Tibial nerve (tissue), 4 donors: ENCODE measurements at places on chromosomes 5 and 9.

DNA sequence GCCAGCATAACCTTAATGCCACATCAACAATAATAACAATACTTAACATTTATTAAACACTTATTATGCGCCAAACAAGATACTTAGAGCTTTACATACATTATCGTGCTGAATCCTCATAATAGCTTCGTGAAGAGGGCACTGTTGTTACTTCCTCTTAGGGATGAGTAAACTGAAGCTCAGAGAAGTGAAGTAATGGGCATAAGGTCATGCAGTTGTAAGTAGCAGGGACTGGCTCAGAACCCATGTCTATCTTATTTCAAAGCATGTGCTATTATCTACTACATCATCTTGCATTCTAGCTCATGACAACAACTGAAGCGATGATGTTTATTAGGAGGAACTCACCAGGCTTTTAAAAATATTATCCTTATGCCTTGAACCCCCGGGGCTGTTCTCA, 34.9 kb upstream of the PPP3R2 start:
- DNase-seq = no peak

DNA sequence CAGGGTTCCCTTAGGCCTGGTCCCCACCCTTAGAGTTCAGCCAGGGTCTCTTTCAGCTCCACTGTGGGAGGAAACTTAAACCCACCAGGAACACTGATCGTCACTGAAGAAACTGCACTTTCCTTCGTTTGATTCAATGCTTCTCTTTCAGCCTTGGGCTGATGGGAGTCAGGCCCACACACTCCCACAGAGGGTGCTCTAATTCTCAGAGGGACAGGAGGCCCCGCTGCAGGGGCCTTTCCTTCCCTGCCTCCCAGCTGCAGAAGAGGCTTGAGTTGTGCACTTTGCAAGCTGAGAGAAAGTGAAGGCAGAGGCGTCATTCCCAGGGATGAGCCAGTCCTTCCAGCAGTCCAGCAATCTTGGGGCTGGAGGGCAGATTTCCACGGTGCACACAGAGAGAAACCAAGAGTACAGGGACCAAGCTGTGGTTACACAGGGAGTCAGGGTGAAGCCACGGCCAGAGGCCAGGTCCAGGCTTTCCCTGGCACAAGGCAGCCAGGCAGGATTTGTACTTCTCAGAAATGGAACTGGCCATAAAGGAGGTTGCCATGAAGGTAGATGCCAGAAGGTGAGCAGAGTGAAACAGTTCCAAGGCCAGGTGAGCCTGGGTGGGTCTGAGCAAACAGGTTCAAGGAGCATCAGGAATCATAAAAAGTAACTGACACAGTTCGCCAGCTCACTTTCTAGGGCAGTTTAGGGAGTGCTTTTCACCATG, 10.4 kb upstream of the GLIPR2 start:
- no peak for DNase-seq

DNA sequence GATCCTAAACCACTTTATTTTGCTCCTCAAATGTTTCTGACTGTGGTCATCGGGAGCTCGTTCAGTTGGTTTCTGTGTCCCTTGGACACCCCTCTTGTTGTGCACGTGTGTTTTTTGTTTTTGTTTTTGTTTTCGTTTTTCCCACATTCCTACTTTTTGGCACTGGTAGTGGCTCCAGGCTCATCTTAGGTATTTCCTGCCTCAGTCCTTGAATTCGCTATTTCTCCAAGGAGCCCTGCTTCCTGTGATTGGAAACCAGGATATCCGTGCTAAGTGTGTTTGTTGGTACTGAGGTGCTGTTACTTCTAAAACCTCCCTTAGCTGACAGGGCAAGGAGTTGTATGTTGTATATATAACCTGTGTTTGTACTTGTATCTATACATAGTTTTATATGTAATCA, 5.9 kb downstream of the HMCN2 start:
- no peak for DNase-seq

DNA sequence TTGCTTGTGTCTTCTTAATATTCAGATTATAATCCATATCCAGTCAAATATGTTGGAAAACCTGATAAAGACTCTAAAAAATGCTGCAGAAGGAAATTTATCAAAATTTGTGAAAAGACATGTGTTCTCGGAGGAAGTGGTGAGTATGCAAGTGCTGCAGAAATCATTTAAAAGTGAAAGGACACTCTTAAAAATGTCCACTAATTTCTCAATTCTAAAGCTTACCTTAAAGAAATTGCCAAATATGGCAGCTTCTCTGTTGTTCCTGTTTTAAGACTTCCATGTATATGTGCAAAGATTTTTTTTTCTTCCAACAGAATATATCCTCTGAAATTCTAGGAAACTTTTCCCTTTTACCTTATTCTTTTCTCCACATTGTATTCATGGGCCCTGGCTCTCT, 32.4 kb downstream of the PTCD2 start:
- DNase-seq = no peak

- DNase-seq = no peak
Observed at GRCh38 chr9:19940811-19941535, 152.1 kb upstream of the SLC24A2 start.

DNA sequence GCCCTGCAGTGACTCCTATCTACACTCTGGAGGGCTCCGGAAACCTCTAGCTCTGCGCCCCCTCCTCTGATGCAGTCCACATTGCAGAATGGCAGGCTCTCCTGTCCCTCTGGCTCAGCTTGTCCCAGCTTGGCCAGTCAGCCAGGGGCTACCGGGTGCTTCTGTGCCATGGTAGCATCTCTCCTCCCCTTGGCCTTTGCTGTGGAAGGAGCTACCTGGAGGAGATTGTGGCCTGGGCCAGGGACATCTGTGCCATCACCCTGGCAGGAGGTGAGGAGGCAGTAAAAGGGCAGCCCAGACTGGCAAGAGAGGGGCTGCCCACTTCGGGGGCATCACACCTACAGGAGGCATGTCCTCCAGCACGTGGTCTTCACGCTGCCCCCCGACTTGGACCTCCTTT, 38.1 kb upstream of the FCN1 start:
- no peak for DNase-seq
